ENCODE measurements at places on chromosomes 7 and 10.

DNA sequence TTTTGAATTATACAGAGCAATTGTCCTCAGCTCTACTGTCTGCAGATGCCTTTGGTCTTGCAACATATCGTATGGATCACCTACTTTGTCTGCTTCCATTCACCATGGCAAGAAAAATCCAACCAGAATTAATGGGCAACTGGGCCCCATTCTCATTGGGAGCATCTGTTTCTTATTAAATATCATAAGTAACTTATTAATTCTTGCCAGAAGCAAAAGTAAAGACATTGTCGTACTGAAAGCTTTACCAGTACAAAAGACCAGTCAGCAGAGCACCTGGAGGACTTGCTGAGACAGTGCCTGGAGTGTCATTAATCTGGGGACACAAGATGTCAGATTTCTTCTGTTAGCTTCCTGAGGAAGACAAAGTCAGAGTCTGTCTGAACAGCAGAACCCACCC, 404.5 kb downstream of the INHBA start:
- DNase-seq: no peak

GRCh38 chr7:151058781-151059366, 515 bp upstream of the SLC4A2 start:
- DNase-seq: peak; percentile 35

- DNase-seq: peak; percentile 41
These were observed 777 bp downstream of the BICC1 start for GRCh38 chr10:58513188-58514110.

- no peak for DNase-seq
These were observed 28.2 kb downstream of the ZCCHC24 start for GRCh38 chr10:79417266-79417665.

- no peak for DNase-seq
These were observed 22.5 kb downstream of the ADCY1 start for GRCh38 chr7:45596665-45597095.

- DNase-seq: no peak
These were observed 12.0 kb downstream of the SCD start for GRCh38 chr10:100359030-100359432.

All from brain (organoid and tissue), 16 donors.